ENCODE measurements at places on chromosomes 4 and X.

GRCh38 chrX:34612036-34612435 lies 45.0 kb downstream of the TMEM47 start:
- DNase-seq, result no peak

GRCh38 chrX:46837558-46838485 lies 979 bp downstream of the RP2 start:
- DNase-seq, result no peak

DNA sequence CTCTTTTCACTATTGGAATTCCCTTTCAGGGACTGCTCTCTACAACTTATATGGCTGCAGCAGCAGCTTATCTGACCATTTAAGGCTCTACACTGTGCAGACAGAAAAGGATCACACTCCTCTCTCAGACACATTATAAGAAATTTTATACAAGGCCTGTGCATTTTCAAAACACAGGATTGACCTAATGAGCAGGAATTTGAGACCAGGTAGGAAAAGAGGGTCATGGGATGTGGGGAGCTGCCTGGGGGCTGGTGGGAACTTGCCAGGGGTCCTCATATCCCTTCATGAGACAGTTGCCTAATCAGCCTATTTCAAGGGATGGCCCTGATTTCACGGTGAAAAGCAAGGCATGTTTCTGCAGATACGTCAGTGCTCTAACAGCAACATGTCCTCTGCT lies 77.1 kb downstream of the SORBS2 start:
- no peak for DNase-seq

- DNase-seq, result no peak
Observed at GRCh38 chr4:102578270-102578669, 77.1 kb downstream of the NFKB1 start.

DNA sequence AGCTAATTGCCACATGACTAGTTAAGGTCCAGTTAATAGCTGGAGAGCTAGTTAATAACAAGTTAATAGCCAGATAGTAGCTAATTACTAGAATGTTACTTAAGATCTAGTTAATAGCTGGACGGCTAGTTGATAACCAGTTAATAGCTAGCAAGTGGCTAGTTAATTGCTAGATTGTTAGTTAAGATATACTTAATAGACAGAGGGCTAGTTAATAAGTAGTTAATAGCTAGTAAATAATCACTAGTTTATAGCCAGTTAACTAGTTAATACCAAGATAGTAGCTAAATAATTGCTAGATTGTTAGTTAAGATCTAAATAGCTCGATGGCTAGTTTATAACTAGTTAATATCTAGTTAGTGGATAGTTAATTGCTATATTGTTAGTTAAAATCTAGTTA lies 632.6 kb upstream of the CT83 start:
- DNase-seq, result no peak

- no peak for DNase-seq
Observed at GRCh38 chr4:77044461-77045150, 31.2 kb downstream of the CCNI start.

GRCh38 chr4:90960433-90960832 lies 833.2 kb downstream of the CCSER1 start:
- no peak for DNase-seq

DNA sequence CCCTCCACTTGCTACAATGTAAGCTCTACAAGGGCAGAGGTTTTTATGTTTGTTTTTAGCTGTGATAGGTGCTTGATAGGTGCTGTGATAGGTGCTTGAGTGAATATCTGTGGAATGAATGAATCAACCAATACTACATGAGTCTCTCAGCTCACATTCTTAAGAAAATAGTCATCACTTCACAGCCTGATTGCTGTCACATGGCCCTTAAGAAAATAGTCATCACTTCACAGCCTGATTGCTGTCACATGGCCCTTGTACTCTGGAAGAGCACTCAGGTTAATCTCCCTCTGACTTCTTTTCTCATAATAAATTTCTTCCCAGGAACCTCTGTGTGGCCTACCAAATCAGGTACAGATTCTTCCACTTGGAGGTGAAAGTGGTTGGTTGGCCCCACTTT lies 335.2 kb downstream of the TENM3 start:
- DNase-seq, result no peak

- no peak for DNase-seq
Observed at GRCh38 chr4:1727117-1728031, 6.1 kb downstream of the TACC3 start.

DNA sequence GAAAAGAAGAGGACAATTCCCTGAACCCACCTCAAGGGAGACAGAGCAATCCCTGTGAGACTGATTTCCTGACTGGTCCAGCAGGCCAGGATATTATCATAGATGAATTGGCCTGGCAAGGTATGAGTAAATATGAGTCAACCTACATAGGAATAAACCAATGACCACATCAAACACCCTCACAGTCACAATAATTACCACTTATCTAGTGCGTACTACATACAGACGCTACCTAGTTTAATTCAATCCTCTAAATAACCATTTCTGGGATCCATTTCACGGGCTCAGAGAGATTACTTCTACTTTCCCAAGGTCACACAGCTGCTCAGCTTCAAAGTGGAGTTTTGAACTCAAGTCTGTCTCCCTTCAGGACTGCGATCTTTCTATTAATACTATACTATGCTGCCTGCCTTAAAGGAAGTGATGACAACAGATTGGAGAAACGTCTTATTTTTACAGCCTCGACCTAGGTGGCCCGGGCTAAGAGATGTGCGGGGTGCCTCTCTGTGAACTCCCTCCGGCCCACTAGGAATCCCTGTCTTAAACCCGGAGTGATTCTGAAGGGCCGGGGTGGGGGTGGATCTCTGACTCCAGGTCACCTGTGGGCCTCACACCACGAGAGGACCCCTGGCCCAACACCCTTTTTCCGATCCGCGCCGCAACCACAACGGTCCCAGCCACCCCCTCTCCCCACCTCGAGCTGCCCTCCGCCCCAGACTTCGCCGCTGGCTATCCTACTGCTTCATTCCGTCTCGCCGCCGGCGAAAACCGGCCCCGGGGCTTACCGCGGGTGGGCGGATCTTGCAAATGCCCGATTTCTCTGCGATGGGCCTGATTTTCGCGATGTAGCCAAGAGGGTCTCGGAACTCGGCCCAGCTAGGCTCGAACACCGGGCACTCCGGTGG lies 800 bp downstream of the KDM5C start:
- DNase-seq, result no peak

- DNase-seq, result no peak
Observed at GRCh38 chrX:77431227-77431626, 16.0 kb upstream of the FGF16 start.

GRCh38 chr4:114028071-114028470 lies 48.6 kb upstream of the ARSJ start:
- DNase-seq, result no peak

GRCh38 chr4:55359397-55359916 lies 13.4 kb downstream of the SRD5A3 start:
- no peak for DNase-seq

GRCh38 chrX:69282893-69283690 lies 117.8 kb upstream of the PJA1 start:
- no peak for DNase-seq

- DNase-seq, result no peak
Observed at GRCh38 chrX:115966920-115967319, 203.6 kb upstream of the AGTR2 start.

DNA sequence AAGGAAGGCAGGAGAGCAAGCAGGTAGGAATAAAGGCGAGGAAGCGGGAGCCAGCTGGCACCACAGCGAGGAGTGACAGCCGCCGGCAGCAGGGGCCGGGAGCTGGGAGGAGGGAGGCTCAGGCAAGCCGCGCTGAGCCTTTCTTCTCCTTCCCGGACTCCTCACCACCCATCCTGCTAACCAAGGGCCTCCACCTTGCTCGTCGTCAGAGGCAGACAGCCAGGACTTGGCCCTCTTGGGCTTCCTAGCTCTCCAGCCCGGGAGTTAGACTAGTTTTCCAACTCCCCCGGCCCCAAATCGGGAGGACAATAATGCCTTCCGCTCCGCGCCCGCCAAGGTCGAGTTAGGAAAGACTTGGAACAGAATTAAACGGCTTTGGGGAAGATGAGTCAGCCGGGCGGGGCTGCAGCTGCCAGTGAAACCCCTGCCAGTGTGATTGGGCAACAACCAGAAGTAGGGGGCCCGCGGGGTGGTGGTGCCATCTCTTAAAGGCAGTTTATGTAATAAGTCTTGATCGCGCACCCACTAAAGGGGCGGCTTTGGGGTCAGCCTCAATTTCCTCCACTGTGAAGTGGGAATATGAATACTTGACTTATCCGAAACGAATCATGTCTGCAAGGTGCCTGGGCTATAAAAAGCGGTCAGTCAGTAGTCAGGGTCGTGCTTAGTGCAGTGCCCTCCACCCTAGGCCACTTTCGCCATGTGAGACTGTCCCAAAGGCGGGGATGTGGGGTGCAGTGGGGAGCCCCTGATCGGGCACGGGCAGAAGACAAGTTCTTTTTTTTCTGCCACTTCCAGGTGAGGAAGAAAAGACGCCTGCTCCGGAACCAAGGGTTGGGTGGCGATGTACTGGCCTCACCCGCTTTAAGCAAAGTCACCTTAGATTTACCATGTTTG lies 6.7 kb upstream of the HSD17B10 start:
- DNase-seq, result no peak

DNA sequence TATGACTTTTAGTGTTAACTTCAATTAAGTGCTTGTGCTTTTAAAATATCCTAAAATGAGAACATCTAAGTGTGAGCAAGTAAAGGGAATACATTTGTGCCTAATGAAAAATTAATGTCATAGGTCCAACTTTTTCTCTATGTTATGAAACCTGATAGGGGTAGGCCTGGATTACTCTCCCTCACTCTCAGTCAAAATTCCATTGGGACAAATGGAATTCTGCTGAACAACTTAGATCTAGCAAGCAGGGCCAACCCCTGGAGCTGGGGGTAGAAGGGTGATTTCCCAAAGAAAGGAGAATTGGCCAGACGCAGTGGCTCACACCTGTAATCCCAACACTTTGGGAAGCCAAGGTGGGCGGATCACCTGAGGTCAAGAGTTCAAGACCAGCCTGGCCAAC lies 67.4 kb downstream of the EDNRA start:
- no peak for DNase-seq

GRCh38 chrX:52995987-52996331 lies 37.6 kb upstream of the FAM156A start:
- no peak for DNase-seq

DNA sequence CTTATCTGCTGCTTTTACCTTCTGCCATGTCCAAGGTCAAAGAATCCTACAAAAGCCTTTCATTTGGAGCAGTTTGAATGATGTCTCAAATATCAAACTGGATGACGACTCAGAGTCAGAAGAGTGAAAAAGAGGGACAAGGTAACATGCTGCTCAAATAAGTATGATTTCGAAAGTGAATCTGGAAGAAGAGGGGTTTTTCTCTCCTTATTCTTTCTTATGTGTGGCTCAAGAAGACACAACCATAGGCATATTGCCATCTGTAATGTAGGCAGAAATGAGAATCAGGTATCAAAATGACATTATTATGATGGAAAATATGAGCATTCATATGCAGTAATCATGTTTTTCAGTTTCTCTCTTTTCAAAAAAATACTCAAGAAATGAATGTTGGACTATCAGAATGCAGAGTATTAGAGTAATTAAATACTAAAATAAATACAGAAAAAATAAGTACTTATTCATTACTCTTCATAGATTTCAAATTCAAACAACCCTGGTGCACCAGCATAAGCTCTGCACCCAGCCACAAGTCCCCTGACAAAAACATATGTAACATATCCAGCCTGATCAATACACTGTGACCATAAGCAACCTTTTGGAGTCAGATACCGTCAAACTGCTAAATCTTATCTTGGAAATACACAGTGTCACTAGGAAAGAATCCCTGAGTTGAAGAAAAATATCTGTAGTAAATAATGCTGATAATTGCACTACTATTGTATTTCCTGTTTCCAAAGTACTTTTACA lies 468.6 kb downstream of the INPP4B start:
- no peak for DNase-seq

Data from left forelimb (tissue), 1 donor.